ENCODE measurements at places on chromosomes 12 and 14.

GRCh38 chr14:36333119-36333518 lies 12.7 kb upstream of the MBIP start:
- no peak for DNase-seq

GRCh38 chr14:76268047-76268431 lies 107.9 kb upstream of the ESRRB start:
- no peak for DNase-seq

DNA sequence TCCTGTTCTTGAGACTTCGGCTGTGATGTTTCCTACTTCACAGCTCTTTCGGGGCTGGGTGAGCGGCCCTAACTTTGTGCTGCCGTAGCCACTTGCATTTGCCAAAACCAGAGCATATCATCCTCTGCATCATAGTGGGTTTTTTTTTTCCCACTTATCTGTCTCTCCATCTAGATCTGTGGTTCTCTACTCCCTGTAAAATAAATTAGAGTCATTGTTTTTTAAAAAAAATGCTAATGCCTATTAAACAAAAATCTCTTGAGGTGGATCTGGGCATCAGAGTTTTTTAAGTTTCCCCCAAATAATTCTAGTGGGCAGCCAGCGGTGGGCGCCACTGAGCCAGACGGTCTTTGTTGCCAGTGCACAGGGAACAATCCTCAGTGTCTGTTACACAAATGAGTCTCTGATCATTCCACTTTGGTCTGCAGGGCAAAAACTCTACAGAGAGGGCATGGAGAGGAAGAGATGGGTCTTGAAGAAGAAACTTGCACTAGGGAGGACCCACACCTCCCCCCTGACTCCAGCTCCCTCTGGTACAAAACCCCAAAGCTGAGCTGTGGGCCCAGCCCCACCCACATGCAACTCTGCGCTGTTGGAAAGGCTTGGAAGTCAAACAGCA lies 62.4 kb upstream of the BCL2L14 start:
- DNase-seq: no peak

DNA sequence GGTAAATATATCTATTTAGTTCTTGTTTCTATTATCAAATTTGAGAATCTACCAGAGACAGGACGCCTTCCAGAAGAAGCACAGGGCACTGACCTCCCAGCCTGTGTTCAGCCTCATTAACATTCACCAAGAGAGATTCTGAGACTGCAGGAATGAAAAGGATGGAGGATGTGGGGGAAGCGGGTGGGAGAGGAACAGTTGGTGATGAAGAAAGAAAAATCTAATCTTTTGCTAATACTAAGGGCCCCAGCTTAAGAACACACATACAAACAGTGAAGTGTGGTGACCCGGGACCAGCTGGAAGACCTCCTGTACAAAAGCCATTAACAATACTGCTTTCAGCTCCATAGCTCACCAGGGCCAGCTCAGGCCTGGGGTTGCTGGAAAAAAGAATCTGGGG lies 160.5 kb downstream of the NUAK1 start:
- DNase-seq: no peak

Data from D721Med (cell line).